ENCODE measurements at places on chromosomes 3 and 15.

GRCh38 chr3:70658513-70659310, 346.3 kb upstream of the MDFIC2 start:
- DNase-seq: no peak

- DNase-seq: peak; percentile 16
Observed at GRCh38 chr15:92625251-92625980, 30.2 kb downstream of the FAM174B start.

DNA sequence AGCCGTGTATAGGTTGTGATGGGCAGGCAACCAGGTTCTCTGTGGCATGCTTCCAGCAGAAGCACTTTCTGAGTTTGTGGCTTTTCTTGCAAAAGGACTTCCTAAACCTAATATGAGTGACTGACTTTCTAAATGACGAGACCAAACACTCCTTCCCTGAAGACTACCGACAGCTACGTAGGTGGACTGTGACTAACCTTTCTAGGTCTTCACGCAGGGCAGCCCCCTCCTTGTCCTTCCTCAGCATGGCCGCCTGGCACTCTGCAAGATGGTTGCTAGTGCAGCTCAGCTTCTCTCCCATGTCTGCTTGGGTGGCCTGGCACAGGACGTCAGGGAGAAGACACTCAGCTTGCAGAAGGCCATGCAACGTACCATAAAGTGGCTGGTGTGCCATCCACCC, 20.9 kb downstream of the CXCR6 start:
- DNase-seq: no peak

DNA sequence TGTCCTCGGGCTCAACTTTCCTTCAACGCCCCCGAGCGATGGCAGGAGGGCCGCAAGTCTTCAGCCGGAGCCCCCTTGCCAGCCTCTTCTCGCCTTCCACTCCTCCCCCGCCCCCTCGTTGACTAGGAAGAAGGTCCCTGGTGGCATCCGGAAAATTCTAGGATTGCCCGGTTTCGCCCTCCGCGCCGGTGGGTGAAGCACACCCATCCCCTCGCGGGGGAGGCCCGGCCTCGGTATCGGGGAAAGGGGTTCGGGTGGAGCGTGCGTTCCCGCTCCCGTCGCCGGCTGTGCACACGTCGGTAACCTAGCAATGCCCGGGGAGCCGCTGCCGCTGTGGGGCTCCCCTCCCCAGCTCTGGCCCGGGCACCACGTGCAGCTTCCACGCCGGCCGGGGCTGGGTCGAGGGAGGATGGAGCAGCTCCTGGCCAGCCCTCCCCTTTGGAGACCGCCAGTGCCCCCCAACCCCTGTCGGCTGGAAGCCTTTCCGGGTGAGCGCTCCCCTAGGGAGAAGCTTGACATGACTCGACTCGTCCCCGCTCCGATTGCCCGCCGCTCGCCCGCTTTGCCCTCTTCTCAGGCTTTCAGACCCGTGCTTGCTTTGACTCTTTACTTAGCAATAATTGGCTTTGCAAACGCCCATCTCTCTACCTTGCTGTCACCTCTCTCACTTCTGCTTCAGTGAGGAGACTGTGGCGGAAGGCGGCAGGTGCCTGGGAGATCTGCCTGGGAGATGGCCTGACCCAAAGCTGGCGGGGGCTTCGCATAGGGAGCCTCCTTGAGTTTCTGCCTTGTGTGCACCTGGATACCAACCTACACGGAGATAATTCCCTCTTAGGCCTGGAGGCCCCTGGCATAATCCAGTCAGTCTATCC, 1.3 kb downstream of the CACNA1D start:
- DNase-seq: peak; percentile 22

GRCh38 chr3:76161856-76162255, 376.5 kb upstream of the ZNF717 start:
- no peak for DNase-seq
